Mononuclear cell (primary cell): ENCODE measurements at places on chromosomes 11 and 22. TPM values are rescaled to one million over a fixed set of nuclear protein-coding genes. Genes with fewer than 3 reads are reported as not detected.

The SLC1A2 gene
- total RNA-seq = 2.0 TPM

The SAA4 gene
- total RNA-seq = not detected

The IRAG1 gene
- 0.52 TPM for total RNA-seq

The ACTN3 gene
- total RNA-seq = not detected

The CCDC157 gene
- 4.9 TPM for total RNA-seq
